ENCODE measurements at places on chromosomes 12 and 14.

DNA sequence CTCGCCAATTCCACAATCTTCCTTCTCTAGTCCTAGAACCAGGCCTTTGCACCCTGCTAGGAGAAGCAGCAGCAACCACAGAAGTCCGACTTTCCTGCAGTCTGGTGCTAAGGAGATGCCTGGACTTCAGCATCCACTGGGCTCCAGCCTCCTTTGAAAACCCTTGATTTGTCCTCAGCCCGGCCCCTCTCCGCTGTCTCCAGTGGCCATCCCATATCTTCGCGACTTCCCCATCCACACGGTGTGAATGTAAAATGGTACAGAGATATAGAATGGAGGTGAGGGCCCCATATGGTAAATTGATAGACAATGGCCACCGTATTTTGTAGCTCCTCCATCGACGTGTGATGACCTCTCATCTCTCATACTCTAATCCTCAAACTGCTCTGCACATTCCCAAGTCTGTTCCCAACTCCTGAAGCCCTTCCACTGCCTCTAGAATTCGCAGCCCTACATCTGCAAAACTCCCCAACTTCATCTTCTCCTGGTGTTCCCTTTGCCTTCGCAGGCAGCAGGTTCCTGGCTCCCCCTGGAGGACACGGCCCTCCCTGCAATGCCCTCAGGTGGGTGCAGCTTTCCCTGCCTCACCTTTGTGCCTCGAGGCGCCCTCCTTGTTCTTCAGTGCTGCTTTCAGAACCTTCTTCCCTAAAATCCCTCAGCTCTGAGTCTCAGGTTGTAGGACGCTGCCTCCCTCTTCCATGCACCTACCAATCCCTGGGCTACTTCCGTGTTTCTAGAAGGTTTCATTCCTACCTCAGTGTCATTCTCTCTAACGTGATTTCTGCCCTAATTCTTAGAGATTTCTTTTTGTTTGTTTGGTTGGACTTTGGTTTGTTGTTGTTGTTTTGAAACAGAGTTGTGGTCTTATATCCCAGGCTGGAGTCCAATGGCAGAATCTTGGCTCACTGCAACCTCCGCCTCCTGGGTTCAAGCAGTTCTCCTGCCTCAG, 36.7 kb downstream of the TMBIM6 start:
- DNase-seq: peak; percentile 49

- DNase-seq: no peak
Observed at GRCh38 chr12:63905544-63905943, 61.0 kb downstream of the SRGAP1 start.

- DNase-seq: no peak
Observed at GRCh38 chr12:5864972-5865371, 80.1 kb downstream of the ANO2 start.

DNA sequence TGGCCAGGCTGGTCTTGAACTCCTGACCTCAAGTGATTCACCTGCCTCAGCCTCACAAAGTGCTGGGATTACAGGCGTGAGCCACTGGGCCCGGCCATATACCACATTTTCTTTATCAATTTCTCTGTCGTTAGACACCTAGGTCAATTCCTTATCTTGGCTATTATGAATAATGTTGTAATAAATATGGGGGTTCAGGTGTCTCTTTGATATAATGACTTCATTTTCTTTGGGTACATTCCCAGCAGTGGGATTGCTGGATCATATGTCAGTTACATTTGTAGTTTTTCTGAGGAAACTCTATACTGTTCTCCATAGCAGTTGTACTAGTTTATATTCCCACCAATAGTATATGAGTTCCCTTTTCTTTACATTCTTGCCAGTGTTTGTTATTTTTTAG, 67.8 kb upstream of the DDHD1 start:
- no peak for DNase-seq

GRCh38 chr12:24361877-24362580, 412.6 kb upstream of the SOX5 start:
- no peak for DNase-seq
